ENCODE measurements at places on chromosomes 16 and 17.
A peak's percentile ranks its signal among the peaks of the same experiment; 100 is the strongest.

DNA sequence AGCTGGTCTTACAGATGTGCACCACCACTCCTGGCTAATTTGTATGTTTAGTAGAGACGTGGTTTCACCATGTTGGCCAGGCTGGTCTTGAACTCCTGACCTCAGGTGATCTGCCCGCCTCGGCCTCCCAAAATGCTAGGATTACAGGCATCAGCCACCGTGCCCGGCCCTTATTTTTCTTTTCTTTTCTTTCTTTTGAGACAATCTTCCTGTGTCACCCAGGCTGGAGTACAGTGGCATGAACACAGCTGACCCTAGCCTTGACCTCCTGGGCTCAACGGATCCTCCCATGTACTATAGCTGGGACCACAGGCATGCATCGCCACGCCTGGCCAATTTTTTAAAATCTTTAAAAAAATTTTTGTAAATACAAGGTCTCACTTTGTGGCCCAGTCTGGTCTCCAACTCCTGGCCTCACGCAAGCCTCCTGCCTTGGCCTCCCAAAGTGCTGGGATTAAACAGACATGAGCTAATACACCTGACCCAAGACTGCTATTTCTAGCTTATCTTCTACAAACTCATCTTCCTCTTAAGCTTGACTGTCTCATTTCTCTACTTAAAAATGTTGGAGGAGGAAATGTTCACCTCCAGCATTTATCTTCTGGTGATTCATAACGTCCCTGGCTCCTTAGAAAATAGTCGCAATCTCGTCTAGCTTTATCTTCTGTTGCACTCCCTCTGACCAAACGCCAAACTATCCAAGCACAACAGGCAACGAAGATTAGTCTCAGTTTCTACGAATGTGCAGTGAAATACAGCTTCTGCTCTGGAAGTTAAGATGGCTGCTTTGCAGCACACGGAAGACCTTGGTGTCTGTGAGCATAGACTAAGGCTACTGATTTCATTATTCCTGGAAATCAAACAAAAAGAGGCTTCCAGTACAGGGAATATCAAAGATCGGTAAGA lies 8.2 kb upstream of the TMEM94 start:
- no peak for DNase-seq

- no peak for DNase-seq
These were observed 236.1 kb upstream of the CDH5 start for GRCh38 chr16:66130296-66130905.

DNA sequence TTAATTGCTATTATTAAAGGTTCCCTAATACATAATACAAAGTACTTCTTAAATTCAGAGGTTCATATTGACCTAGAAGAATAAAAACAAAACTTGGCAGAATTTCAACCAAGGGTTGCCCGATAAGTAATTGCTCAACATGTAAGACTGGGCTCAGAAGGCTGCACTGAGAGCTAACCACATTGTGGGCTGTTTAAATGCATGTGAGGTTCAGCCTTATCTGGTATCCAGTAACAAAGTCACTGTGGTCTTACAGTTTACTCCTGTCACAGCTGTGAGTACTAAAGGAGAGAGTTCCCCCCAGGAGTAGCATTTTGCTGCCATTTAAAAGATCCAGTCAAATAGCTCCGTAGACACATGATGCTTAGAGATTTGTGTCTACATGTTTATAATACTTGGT lies 1.6 kb upstream of the DHRS11 start:
- no peak for DNase-seq

DNA sequence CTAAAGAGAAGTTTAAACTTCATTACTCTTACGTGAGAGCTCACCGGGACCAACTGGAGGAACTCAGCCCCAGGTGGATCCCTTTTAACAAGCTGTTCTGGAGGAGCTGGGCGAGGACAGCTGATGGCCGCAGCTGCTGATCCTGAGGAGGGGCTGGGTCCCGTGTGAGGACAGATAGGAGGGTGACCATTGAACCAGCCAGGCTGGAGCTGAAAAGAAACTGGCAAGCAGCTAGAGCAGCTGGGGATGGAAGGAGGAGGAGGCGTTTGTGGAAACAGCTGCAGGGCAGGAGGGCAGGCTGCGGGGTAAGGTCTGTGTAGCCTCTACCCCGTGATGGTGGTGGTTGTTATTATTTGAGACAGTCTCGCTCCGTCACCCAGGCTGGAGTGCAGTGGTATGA lies 119.5 kb downstream of the AATF start:
- DNase-seq = no peak

DNA sequence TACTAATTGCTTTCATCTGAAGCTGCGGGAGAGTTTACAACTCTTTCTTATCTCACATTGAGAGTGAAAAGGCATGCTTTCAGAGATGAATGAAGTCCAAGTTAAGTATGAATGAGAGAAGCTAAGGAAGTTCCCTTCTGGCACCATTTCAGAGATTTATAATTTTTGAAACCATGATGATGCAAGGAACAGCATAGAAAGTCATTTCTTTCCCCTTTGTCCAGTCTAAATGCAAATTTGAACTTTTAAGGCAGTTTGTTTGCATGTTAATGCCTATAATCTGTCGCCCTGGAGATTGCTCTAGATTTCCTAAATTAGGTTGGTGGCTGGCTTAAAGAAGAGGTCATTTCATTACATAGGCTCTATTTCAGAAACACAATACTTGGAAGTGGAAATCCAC lies 594.8 kb upstream of the GOT2 start:
- DNase-seq = no peak

GRCh38 chr16:21277927-21278706 lies at the start of gene CRYM:
TSS of gene CRYM (minus strand) at chr16:21278290. CDS start at chr16:21278251, 39 bp downstream.
- DNase-seq = no peak

DNA sequence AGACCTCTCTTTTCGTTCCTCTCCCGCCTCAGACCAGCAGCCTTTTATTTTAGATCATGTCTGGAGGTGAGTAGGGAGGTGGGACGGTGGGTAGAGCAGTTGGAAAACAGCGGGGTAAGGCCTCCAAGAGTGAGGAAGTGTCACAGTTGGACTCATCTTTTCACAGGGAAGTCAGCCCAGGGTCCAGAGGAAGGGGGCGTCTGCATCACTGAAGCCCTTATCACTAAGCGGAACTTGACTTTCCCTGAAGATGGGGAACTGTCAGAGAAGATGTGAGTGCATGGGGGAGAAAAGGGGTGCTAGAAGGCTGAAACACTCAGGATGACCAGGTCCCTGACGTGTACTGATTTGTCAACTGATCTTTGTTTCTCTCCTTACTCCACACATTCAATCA lies 461 bp downstream of the LRRC46 start:
- no peak for DNase-seq

GRCh38 chr17:18992454-18993130 lies 12.0 kb downstream of the FAM83G start:
- no peak for DNase-seq

DNA sequence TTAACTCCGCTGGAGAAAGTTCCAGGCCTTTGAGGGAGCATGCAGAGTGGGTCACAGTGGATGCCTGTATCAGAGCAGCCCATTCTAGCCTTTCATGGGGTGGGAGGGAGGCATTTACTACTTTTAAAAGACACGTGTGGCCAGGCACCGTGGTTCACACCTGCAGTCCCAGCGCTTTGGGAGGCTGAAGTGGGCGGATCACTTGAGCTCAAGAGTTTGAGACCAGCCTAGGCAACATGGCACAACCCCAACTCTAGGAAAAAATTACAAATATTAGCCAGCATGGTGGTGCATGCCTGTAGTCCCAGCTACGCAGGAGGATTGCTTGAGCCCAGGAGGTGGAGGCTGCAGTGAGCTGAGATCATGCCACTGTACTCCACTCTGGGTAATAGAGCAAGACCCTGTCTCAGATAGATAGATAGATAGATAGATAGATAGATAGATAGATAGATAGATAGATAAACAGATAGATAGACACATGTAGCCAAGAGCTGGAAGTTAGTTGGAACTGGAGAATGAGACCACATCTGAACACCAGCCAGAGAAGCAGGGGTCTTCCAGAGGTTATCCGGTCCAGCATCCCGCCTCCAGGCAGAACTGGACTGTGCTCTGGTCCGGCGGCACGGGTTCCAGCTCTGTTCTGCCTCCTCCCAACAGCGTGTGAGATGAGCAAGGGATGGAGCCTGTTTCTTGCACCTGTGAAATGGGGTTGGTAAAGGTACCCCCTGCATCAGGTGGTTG lies 3.6 kb downstream of the ADCY7 start:
- no peak for DNase-seq

GRCh38 chr17:75013092-75013559 lies 656 bp downstream of the MRPL58 start:
- no peak for DNase-seq

GRCh38 chr17:66412857-66413558 lies 110.6 kb downstream of the PRKCA start:
- peak; percentile 92 for DNase-seq

- no peak for DNase-seq
These were observed 12.8 kb upstream of the CLEC18C start for GRCh38 chr16:70160821-70161220.

DNA sequence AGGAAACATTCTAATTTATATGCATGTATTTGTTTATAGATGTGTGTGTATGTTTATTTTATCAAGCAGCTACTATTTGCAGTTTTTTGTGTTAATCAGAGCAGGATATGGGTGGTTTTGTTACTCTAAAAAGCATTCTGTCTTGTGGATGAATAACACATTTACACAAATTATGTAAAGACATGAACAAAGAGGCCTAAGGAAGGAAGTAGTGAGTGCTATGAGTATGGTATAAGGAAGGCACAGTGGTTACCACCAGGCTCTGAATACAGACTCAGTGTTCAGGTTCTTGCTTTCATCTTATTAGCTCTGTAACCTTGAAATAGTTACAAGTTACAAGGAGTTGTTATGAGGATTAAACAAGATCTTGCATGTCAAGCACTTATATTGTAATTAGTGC lies 33.9 kb downstream of the STXBP4 start:
- no peak for DNase-seq

GRCh38 chr16:71564335-71564967 lies 12.4 kb downstream of the TAT start:
- DNase-seq = no peak

GRCh38 chr16:24580665-24581064 lies 41.3 kb downstream of the RBBP6 start:
- no peak for DNase-seq

DNA sequence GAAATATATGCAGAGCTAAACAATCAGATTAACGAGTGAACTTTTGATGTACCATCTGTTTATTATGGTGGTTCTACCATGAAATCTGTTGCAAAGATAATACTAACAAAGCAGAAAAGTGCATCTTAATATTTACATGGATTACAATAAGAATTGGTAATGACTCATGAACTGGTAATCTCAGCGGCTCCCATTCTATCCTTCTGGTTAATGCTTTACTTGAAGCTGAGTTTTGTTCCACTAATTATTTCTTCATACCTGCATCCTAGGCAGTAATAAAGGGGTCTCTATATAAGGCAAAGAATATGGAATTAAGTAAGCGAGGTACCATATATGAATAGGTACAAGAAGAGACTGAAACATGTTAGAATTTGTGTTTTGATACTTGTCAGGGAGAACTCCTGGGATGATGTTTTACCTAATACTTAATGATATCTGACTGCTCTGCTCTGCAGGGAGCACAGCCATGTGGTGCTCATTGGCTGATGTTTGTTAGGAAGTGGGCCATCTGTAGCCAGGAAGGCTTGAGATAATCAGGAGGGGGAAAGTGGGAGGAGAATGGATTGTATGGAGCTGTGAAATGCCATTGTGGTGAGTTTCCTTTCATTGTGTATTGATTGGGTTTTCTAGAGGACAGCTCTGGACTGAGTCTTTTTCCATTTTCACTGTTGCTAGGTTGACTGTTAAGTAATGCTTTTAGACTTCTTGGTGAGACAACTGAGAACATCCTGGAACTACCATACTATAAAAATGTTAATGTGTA lies 52.6 kb downstream of the MAP2K6 start:
- DNase-seq = peak; percentile 74

DNA sequence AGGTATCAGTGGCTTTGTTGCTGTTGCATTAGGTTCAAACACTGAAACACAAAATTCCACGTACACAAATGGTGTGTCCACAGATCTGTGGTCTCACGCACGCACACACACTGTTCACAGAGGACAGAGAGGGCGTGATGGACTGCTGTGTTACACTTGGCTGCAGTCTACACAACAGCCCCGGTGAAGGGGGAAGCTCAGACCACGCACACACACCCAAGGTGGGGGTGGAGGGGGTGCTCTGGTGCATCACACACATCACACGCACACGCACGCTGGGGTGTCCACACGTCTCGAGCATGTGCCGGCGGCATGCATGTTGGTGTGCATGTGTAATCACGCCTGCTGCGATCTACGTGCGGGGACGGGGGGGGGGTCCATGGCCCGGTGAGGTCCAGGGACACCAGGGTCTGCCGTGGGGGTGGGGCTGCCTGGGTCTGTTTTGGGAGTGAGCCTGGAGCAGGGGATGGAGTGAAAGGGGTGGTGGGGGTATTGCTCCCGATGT lies 7.3 kb downstream of the HSD3B7 start:
- no peak for DNase-seq

GRCh38 chr17:17090642-17091103 lies 48.4 kb downstream of the MPRIP start:
- no peak for DNase-seq

DNA sequence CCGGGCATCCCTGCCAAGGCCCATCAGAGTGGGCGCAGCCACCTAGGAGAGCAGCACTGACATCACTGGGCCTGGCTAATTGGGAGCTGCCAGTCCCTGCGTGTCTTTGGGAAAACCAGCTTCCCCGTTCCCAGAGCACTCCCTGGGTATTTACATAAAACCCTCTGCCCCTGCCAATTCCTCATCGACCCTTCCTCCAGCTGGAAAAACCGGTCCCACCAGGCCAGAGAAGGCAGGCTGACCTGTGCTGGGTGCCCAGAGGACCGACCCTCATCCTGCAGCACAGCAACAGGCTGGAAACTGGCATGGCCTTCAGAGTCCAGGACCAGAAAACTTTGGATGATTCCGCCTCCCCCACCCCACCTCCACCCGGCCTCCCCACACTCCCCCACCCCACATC lies 8.2 kb upstream of the FOXN1 start:
- no peak for DNase-seq

GRCh38 chr17:73613271-73614233 lies 30.7 kb downstream of the SDK2 start:
- DNase-seq = peak; percentile 95

- DNase-seq = no peak
These were observed 5.9 kb upstream of the BAIAP3 start for GRCh38 chr16:1327619-1327947.

- DNase-seq = no peak
These were observed 1.0 kb downstream of the RNF166 start for GRCh38 chr16:88705076-88705684.

GRCh38 chr17:42629411-42630009 lies 20.0 kb downstream of the TUBG1 start:
- DNase-seq = no peak

DNA sequence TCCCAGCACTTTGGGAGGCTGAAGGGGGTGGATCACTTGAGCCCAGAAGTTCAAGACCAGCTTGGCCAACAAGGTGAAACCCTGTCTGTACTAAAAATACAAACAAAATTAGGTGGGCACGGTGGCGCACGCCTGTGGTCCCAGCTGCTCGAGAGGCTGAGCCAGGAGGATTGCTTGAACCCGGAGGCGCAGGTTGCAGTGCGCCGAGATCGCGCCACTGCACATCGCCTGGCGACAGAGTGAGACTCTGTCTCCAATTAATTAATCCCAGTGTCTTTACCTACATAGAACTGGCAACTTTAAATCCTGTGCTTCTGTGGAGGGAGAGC lies 1.5 kb upstream of the ELOB start:
- DNase-seq = no peak

- DNase-seq = no peak
These were observed 43.3 kb upstream of the ULK2 start for GRCh38 chr17:19911033-19911432.

GRCh38 chr16:6382924-6383459 lies 949.7 kb upstream of the RBFOX1 start:
- no peak for DNase-seq

GRCh38 chr16:12240036-12240435 lies 263.5 kb downstream of the SNX29 start:
- DNase-seq = no peak

GRCh38 chr17:35170968-35171771 lies 23.0 kb downstream of the SLC35G3 start:
- DNase-seq = no peak
